ENCODE measurements at places on chromosomes 5 and 9. TPM values are rescaled to one million over a fixed set of nuclear protein-coding genes. Genes with fewer than 3 reads are reported as not detected.

RMRP gene
- 169 TPM for polyA plus RNA-seq

SV2C gene
- polyA plus RNA-seq = 0.05 TPM

AQP7 gene
- polyA plus RNA-seq = 0.38 TPM

GRCh38 chr9:676780-677438 is 164.6 kb upstream of the DMRT1 start:
- no peak for DNase-seq
